Immature natural killer cell (primary cell): ENCODE measurements at places on chromosomes 6 and 20.

DNA sequence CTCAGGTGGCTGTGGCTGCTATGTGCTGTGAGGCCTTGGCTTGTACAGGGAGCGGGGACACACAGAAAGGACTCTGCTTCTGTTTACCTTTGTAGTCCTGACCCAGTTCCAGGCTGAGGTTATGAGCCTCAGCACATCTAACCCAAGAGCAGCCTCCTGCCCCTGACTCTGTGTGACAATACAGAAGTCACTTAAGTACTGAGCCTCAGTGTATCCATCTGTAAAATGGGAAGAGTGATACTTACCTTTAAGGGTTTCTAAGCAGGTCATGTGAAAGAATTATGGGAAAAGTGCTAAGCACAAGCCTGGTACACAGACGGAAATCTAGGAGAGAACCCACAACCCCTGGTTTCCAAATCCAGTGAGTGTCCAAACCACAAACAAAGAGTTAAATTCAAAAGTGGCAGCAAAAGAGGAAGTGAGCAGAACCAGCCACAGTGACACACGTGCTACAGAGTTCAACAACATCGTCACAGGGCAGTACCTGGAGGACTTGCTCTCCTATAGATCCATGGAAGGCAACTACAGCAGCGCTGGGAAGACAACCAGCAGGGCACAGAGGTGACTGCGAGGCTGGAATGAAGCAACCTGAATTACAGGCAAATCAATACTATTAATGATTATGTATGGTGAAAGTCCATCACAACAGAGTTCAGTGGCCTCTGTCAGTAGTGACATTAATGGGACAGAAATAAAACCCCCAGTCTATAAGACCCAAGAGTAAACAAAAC lies 12.5 kb downstream of the TRIM26 start:
- no peak for DNase-seq

DNA sequence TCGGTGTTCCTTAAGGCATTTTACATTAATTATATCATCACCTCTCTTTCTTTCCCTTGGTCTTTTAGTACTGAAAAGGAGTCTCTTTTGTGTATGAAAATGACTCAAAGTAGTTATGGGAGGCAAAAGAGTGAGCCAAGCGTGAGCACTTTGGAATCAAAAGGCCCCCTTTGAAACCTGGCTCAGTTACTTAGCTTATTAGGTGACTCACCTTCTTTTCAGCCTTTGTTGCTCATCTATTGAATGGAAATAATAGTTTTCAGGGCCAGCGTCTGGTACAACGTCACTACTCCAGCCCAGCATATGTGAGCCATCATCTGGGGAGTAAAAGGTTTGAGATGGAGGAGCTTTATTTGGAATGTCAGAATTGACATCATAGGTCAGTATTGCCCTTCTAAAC lies 147.4 kb upstream of the SCGN start:
- no peak for DNase-seq

DNA sequence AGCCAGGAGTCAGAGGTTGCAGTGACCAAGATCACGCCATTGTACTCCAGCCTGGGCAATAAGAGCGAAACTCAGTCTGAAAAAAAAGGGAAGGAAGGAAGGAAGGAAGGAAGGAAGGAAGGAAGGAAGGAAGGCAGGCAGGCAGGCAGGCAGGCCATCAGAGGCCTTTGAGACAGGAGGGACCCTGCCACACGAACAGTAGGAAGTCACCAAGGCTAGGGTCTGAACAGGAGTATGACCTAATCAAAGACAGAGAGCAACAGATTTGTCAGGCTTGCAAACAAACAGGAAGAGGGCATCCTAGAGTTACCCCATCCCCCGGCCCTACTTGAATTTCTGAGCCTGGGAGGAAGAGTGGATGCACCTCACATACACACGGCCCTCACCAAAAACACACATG lies 67.1 kb downstream of the FGD2 start:
- no peak for DNase-seq

DNA sequence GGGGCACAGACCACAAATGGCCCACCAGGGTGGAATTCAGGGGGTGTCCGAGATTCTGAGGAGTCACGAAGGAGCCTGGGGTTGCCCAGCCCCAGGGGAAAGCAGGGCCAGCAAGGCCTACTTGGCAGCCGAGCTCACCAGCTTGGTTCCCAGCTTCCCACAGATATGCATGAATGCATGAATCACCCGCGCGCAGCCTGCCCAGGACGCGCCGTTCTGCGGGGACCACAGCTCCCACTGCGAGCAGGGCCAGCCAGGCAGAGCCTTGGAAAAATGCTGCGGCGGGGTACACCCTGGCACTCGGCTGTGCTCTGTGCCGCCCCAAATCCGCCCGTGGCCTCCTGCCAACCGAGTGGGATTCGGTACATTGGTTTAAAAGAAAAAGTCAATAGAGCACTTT lies 211.0 kb downstream of the NFATC2 start:
- no peak for DNase-seq

GRCh38 chr6:150734235-150734634 lies 131.3 kb upstream of the MTHFD1L start:
- DNase-seq: no peak

- no peak for DNase-seq
Measured at GRCh38 chr6:79706527-79706926, 75.4 kb downstream of the SH3BGRL2 start.

GRCh38 chr6:36038120-36038876 lies 10.7 kb downstream of the MAPK14 start:
- peak; percentile 10 for DNase-seq
